ENCODE measurements at places on chromosomes 1 and 21.

DNA sequence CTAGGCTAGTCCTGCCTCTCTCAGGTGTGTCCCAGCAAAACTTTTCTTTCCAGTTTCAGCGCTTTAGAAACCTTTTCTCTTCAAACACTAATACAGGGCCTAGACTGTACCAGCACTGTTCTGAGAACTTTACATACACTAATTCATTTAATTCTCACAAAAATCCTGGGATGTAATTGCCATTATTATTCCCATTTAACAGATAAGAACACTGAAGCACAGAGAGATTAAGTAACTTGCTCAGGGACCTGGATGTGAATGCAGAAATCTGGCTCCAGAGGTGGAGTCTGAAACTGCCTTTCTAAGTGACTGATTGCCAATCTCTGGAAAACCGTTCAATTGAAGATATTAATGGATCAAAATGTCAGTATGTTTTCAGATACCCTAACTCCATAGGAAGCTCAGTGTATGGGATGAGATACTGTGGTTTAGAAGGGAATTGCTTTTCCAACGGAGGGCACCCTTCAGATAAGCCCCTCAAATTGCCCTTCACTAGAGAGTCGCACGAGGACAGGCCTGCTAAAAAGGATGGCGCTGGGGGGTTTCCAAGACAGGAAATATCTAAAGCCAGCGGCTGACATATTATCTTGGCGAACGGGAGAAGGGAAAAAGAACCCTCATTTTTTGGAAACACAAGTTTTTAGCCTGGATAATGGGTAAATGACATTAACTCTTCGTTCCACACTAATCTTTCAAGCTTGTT lies 698 bp upstream of the UCK2 start:
- no peaks in the 10 kb centered on the region for H3K27me3 ChIP-seq
- peak overlapping the region; percentile 77 for H3K4me3 ChIP-seq
- no peak for DNase-seq
- peaks cover 24% of the 10 kb centered on the region for H3K4me1 ChIP-seq
- peak overlapping the region; percentile 92 for H3K27ac ChIP-seq

DNA sequence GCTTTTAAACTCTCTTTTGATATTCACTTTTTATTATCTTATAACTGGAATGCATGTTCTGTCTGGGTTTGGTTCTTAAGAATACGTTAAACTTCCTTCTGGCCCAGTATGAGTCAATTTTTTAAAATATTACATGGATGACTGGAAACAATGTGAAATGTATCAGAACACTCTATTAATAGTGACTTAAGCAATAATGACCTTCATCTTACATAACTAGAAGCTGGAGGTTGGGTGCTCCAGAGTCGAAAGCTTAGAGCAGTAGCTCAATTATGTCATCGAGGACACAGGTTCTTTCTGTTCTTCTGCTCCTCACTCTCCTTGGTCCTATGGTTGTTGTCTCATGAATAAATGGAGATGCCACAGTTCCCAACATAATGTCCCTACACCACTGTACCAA lies 91.6 kb upstream of the FOXD3 start:
- no peak for DNase-seq
- H3K4me1 ChIP-seq, result no peaks in the 10 kb centered on the region
- H3K36me3 ChIP-seq, result no peaks in the 10 kb centered on the region
- H3K4me3 ChIP-seq, result no peak overlapping the region
- H3K27ac ChIP-seq, result no peak overlapping the region

GRCh38 chr1:8107897-8108296 lies 81.8 kb upstream of the ERRFI1 start:
- no peaks in the 10 kb centered on the region for H3K27me3 ChIP-seq
- no peak overlapping the region for H3K4me3 ChIP-seq
- no peaks in the 10 kb centered on the region for H3K36me3 ChIP-seq
- peaks cover under 1% of the 10 kb centered on the region for H3K4me1 ChIP-seq
- no peak overlapping the region for H3K27ac ChIP-seq

- no peaks in the 10 kb centered on the region for H3K4me1 ChIP-seq
- H3K27me3 ChIP-seq, result no peaks in the 10 kb centered on the region
- no peak for DNase-seq
- no peaks in the 10 kb centered on the region for H3K36me3 ChIP-seq
Measured at GRCh38 chr1:60088620-60089155, 15.1 kb upstream of the C1orf87 start.

DNA sequence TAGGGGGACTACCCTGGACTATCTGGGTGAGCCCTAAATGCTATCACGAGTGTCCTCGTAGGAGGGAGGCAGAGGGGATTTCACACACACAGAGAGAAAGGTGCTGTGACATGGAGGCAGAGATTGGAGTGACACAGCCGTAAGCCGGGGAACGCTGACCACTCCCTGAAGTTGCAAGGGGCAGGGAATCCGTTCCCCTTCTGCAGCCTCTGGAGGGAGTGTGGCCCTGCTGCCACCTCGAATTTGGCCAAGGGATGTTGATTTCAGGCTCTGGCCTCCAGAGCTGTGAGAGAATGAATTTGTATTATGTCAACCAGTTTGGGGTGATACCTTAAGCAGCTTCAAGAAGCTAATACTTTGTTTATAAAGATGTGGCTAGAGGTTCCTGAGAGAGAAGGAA lies 137.7 kb downstream of the ACTL8 start:
- no peaks in the 10 kb centered on the region for H3K27me3 ChIP-seq
- no peak for DNase-seq
- H3K4me3 ChIP-seq, result no peak overlapping the region
- H3K4me1 ChIP-seq, result peaks cover 18% of the 10 kb centered on the region

- H3K4me1 ChIP-seq, result peaks cover 62% of the 10 kb centered on the region
- H3K27ac ChIP-seq, result no peak overlapping the region
- no peak overlapping the region for H3K4me3 ChIP-seq
- peaks cover 8% of the 10 kb centered on the region for H3K36me3 ChIP-seq
Measured at GRCh38 chr1:21671915-21672314, 2.8 kb upstream of the RAP1GAP start.

GRCh38 chr1:243407284-243408018 lies 151.6 kb downstream of the SDCCAG8 start:
- DNase-seq, result no peak
- peaks cover 6% of the 10 kb centered on the region for H3K36me3 ChIP-seq
- no peak overlapping the region for H3K4me3 ChIP-seq
- H3K27me3 ChIP-seq, result no peaks in the 10 kb centered on the region

- no peak overlapping the region for H3K27ac ChIP-seq
- H3K4me1 ChIP-seq, result no peaks in the 10 kb centered on the region
- peaks cover 4% of the 10 kb centered on the region for H3K27me3 ChIP-seq
- DNase-seq, result no peak
- no peaks in the 10 kb centered on the region for H3K36me3 ChIP-seq
Measured at GRCh38 chr1:207628776-207629175, 16.2 kb upstream of the CR1L start.

GRCh38 chr1:4692437-4692836 lies 38.0 kb downstream of the AJAP1 start:
- H3K27ac ChIP-seq, result no peak overlapping the region
- H3K36me3 ChIP-seq, result no peaks in the 10 kb centered on the region
- no peak overlapping the region for H3K4me3 ChIP-seq

DNA sequence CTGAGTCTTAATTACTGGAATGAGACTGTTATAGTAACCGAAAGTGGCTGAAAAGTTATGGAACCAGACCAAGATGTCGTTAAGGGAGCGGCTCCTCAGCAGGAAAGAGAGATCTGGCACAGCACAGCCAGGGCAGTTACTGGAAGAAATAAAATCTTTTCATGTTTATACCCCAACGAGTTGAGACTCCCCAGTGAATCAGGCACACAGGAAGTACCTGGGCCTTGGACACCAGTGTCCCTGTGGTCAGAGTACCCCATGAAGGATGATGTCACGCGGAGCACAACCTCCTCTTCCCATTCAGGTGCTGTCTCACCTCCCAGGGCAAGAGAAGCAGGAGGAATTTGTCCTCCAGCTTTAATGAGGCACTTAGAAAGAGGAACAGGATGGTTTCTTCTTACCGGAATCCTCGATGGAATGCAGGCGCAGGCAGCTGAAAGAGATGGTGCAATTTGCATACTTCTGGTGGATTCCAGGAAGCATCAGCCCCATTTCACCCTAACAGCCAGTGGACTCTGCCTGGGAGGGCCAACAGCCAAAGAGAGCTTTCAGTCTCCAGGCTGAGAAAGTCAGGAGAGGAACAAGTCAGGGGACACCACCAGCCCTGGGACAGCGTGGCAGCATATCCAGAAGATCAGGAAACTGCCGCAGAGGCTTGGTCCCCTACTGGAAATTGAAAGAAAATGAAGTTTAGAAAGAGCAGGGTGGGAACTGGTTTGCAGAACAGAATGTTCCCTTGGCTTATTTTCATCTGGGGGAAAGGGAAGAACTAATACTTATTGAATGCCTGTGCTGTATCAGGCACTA lies 35.9 kb upstream of the CTTNBP2NL start:
- peak overlapping the region; percentile 48 for H3K4me3 ChIP-seq
- H3K27ac ChIP-seq, result peak overlapping the region; percentile 85
- H3K36me3 ChIP-seq, result no peaks in the 10 kb centered on the region

DNA sequence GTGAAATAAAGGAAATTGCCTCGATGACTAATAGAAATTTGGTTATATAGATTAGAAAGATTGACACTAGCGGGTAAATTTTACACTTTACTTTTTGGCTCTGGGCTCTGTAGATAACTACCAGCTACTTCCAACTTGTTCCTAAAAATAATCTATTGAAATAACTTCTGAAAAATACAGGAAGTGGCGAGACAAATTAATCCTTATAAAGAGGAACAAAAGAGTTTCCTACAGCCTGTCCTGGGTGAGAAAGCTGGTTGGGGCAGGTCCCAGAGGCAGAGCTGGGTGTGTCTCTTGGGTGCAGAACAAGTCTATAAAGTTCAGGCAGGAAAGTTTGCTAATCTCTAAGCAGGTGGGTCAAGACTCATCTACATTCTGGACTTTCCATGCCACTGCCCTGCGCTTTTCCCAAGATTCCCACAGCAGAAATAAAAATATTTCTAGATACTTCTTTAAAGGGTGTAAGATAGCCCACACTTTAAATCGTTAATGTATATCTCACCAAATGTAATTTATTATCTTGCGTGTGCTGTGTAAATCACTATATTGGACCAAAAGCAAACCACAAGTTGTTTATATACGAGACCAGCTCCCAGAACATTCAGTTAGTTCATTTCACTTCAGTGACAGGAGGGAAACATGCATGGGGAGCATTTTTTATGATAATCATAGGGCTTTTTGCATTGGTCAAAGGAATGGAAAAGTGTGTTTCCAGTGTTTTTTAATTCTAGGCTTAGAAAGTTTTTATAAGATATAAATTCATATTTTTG lies 70.1 kb upstream of the NRIP1 start:
- no peaks in the 10 kb centered on the region for H3K27me3 ChIP-seq
- no peak overlapping the region for H3K27ac ChIP-seq
- no peaks in the 10 kb centered on the region for H3K4me1 ChIP-seq
- DNase-seq, result no peak
- H3K4me3 ChIP-seq, result no peak overlapping the region

GRCh38 chr1:223425550-223425949 lies 32.3 kb downstream of the CCDC185 start:
- H3K27ac ChIP-seq, result no peak overlapping the region
- H3K4me1 ChIP-seq, result no peaks in the 10 kb centered on the region
- no peak overlapping the region for H3K4me3 ChIP-seq
- no peaks in the 10 kb centered on the region for H3K36me3 ChIP-seq

GRCh38 chr21:38303300-38303699 lies 46.5 kb downstream of the KCNJ15 start:
- no peak overlapping the region for H3K27ac ChIP-seq
- DNase-seq, result no peak
- H3K36me3 ChIP-seq, result no peaks in the 10 kb centered on the region
- H3K4me1 ChIP-seq, result no peaks in the 10 kb centered on the region
- H3K4me3 ChIP-seq, result no peak overlapping the region
- H3K27me3 ChIP-seq, result no peaks in the 10 kb centered on the region

GRCh38 chr21:31909153-31910073 lies 36.6 kb downstream of the HUNK start:
- no peak for DNase-seq
- H3K4me1 ChIP-seq, result no peaks in the 10 kb centered on the region
- no peak overlapping the region for H3K27ac ChIP-seq
- H3K4me3 ChIP-seq, result no peak overlapping the region
- no peaks in the 10 kb centered on the region for H3K36me3 ChIP-seq
